Right kidney (tissue), 9 donors: ENCODE measurements at places on chromosomes 6 and 20.

DNA sequence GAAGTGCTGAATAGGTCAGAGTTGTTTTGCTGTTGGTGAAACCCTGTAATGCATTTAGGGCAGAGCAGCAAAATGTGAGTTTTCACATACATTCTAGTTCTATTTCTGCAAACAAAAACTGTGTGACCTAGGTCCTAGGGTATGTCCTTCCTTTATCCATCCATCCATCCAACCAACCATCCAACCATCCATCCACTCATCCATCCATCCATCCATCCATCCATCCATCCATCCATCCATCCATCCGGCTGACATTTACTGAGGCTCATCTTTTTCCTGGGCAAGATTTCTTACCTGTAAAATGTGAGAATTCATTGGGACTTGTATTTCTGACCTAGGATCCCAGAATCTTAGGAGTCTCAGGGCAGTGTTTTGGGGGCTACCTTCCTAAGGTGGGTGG lies 14.5 kb downstream of the PNPLA1 start:
- no peak for DNase-seq

DNA sequence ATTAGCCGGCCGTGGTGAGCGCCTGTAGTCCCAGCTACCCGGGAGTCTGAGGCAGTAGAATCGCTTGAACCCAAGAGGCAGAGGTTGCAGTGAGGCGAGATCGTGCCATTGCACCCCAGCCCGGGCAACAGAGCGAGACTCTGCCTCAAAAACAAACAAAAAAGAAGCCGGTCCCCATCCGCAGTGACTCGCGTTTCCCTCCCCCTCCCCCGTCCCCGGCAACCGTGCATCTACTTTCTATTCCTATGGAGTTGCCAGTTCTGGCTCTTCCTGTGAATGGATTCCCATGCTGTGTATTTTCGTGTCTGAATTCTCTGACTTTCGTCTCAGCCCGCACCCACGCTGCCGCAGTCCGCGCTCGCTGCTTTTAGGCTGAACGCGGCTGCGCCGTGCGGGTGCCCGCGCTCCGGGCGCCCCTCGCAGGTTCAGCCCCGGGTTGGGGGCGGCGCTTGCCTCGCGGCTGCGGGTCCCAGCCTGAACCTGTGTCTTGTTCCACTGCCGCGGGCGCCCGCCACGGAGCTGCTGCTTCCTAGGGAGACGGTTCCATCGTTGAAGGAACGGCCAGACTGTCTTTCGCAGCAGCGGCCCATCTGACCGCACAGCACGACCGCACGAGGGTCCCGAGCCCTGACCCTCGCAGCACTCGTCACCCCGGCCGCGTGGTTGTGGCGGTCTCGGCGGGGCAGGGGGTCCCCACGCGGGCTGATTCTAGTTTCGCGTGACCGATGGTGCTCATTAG lies 1.1 kb upstream of the MRGBP start:
- peak; percentile 86 for DNase-seq

DNA sequence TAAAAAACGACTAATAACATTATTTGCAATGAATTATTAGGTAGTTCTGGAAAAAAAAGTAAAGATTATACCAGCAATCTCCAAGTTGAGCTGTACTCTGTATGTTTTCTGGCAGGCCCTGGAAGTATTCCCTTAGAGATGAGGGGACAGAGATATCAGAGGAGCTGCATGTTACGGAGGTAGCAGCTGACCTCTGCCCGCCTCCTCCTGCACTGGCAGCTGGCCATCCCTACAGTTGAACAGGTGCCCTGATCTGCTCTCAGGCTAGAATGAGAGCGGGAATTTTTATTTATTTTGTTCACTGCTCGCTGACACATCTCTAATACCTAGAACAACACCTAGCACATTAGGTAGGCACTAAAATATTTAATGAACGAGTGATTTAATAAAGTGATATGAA lies 23.1 kb downstream of the FBXL4 start:
- DNase-seq = no peak

DNA sequence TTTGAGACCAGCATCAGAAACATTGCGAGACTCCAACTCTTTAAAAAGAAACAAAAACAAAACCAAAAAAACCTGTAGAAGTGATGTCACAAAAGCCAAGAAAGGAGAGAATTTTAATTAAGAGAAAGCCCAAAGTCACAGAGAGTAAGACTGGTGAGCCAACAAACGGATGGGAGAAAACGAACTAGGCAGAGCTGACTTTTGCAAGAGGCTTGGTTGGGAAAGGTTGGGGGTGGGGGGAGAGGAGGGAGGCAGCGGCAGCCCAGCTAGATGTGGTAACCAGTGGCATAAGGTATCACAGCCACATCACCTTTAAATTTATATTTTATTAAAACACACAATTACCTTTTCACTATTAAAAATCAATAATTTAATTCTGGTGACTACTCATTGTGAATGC lies 23.5 kb downstream of the NOL7 start:
- DNase-seq = no peak

- DNase-seq = no peak
These were observed 57.8 kb upstream of the RREB1 start for GRCh38 chr6:7050004-7050403.

DNA sequence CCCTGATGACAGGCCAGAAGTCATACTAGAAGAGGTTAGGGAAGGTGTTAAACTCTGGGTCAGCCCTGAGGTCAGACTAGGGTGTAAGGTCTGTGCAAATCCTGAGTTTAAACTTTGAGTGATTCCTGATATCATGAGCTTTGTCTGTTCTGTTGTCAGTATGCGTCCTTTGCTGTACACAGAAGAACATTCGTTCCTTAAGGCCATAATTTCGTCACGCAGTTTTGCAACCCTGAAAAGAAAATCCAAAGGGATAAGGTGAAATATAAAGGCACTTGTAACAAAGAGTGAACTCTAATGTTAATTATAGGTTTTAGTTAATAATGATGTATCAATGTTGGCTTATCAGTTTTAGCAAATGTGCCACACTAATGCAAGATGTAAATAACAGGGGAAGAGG lies 2.3 kb downstream of the DST start:
- DNase-seq = no peak

DNA sequence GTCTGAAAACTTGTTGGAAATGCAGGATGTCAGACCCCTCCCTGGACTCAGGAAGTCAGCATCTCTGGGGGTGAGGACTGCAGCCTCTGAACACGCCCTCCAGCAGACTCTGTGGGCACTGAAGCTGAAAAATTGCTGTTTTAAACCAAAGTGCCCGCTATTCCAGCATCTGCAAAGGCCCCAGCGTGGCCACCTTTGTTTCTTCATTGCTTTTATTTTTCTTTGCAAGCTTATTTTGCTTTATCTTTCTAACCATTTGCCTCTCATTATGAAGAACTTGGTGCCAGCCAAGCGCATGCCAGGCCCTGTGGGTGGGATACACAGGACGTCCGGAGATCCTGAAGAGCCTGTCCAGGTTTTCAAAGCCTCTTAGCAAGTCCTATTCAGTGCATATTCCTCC lies 203.9 kb upstream of the CST7 start:
- DNase-seq = no peak

DNA sequence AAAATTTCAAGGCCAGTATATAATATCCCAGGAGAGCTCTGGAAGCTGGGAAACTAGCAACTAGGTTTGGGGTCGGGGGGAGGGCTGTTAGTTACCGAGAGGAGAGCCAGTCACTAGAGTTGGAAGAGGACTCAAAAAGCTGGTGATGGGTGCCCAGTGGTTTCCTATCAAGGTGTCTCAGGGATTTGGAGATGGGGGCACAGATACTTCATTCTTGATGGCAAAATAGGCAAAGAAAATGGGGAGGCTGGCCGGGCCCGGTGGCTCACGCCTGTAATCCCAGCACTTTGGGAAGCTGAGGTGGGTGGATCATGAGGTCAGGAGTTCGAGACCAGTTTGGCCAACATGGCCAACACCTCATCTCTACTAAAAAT lies 805 bp downstream of the PHF1 start:
- no peak for DNase-seq

GRCh38 chr6:18153311-18153703 lies 1.6 kb downstream of the TPMT start:
- no peak for DNase-seq

GRCh38 chr6:52394251-52394666 lies 25.9 kb upstream of the EFHC1 start:
- DNase-seq = no peak

GRCh38 chr20:3887876-3888620 lies 1.1 kb upstream of the PANK2 start:
- no peak for DNase-seq

DNA sequence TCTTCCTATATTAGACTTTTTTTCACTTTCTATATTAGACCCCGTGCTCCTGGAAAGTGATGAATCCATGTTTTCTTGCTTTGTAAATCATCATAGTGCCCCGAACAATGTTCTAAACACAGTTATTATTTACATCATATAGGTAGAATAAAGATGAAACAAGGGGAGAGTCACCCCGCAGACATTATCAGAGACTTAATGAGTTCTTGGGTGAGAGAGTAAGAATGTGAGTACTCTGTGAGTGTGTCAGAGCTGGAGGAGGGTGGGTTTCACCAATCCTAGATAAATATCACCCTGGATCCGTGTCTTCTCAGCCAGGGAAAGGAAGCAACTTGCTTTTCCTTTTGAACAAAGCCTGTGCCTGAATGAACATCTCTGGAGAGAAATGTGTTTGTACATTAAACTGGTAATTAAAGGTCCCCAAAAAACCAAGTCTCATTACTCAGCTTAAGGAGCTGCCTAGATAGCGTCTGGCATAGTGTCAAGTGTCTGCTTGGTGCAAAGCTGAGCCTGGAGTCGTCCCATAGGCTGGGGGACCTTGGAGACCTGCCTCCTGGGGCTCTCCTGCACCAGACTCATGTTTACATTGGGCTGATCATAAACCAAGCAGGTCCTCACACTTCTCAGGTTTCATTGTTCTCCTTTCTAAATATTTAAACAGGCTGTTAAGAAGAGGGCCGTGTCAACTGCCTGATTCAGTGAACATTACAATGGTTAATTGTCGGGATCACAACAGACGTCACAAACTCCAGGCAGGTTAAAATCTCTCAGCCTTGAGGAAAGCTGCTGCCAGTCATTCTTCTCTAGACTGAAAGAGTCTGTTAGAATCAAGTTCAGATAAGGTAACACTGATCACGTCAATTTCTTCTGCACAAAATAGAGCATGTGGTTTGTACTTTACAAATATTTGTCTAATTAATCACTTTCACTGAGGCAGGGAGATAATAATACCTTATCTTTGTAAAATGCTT lies 179.7 kb upstream of the MYLIP start:
- peak; percentile 60 for DNase-seq

DNA sequence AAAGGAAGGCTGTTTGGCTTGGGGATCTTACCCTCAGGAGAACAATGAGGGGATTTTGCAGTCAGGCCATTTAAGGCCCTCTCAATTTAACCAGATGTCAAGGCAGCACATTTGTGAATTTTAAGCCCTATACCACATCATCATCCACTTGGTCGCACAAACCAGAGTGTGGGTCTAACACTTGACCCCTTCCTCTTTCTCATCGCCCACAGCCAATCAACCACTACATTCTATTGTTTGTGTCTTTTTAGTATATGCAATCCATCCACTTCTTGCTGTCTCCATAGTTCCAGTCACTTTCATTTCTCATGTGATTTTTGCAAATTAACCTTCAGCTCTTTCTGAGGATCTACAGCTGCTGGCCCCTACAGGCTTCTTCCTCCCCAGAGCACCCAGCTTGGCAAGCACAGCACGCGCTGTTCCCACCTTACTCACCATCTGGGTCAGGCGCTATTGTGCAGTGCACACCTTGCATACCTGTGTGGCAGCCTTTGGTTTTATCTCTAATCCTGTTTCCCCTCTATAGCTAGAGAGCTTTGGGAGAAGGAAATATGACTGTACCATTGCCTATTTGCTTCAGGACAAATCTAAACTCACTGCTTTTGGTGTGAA lies 32.3 kb upstream of the CD83 start:
- DNase-seq = no peak

DNA sequence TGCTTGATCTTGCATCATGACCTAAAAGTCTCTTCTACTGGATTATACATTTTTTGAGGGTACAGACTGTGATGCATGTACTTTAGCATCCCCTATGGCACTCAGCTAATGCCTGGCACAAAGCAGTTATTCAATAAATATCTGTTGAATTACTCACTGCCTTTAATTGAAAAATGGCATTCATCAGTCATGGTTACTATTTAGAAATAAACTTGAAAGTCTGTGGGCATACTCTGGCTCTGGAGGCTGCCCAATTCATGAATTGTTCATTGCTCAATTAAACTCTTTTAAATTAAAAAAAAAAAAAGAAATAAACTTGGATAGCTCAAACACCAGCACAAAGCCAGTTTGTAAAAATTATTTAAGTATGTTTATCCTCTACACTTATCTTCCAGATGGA lies 40.0 kb downstream of the HEBP2 start:
- no peak for DNase-seq

DNA sequence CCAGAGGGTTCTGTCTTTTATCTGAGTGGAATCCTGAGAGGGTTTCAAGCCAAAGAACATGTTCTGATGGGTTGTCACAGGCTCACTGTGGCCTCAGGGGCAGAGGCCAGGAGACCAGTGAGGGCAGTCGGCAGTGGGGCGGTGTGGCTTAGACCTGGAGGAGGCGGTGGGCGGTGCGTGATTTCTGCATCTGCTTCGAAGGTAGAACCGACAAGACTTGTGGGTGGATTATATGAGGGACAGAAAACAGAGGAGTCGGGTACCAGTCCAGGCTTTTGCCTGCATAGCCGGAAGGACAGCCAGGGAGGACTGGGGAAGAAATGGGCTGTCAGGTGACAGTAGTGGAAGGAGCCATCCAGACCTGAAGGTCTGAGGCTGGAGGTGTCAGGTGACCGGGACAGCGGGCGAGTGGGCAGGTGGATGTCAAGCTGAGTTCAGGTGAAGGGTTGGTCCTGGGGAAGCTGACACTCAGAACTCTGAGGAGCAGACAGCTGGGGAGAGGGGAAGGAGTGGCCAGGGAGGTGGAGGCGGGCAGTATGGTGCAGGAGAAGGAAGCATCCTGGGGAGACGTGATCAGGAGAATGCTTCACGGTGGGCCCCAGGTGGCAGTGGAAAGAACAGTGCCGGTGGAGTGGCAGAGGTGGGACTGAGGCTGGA lies 3.1 kb downstream of the CTSZ start:
- DNase-seq = no peak

GRCh38 chr6:45969026-45969425 lies 46.6 kb downstream of the CLIC5 start:
- no peak for DNase-seq

GRCh38 chr6:84417260-84417659 lies 189.8 kb upstream of the CEP162 start:
- DNase-seq = no peak

GRCh38 chr6:11822346-11822745 lies 43.7 kb upstream of the ADTRP start:
- no peak for DNase-seq

DNA sequence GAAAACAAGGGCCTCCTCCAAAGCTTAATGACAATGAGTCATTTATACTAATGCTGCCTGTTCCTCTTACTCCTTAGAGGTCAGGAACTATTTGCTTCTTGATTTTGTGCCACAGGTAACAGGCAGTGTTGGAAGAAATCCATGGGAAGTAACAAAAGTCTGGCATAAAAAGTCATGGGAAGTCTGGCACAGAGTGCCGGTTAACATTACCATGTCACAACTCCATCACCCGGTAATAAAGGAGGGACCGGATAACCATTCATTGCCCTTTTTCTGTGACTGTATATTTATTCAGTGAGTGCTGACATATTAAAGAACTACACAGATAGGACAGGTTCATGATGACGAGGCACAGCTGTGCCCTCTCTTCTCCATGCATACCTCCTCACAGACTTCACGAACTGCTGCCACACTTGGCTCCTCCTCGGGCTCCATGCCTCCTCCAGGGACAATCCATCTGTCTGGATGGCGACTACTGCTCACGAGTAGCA lies 50.9 kb downstream of the NUDT3 start:
- peak; percentile 43 for DNase-seq
